Tibial nerve (tissue), 4 donors: ENCODE measurements at places on chromosomes 2 and 18. TPM values are rescaled to one million over a fixed set of nuclear protein-coding genes. Genes with fewer than 3 reads are reported as not detected.

DNA sequence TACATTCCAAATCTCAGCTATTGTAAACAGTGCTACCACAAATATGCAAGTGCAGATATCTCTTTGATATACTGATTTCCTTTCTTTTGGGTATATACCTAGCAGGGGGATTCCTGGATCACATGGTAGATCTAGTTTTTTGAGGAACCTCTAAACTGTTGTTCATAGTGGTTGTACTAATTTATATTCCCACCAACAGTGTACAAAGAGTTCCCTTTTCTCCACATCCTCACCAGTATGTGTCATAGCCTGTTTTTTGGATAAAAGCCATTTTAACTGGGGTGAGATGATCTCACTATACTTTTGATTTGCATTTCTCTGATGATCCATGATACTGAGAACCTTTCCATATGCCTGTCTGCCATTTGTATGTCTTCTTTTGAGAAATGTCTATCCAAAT lies 6.3 kb upstream of the CCNT2 start:
- no peaks in the 10 kb centered on the region for H3K27me3 ChIP-seq
- no peaks in the 10 kb centered on the region for H3K36me3 ChIP-seq
- no peak overlapping the region for H3K27ac ChIP-seq

- no peaks in the 10 kb centered on the region for H3K27me3 ChIP-seq
- DNase-seq, result no peak
- no peaks in the 10 kb centered on the region for H3K36me3 ChIP-seq
- H3K4me3 ChIP-seq, result no peak overlapping the region
- H3K27ac ChIP-seq, result no peak overlapping the region
Measured at GRCh38 chr18:55635439-55635838, 47.4 kb upstream of the TCF4 start.

GRCh38 chr2:198587240-198587639 lies 782.8 kb downstream of the PLCL1 start:
- H3K27me3 ChIP-seq, result no peaks in the 10 kb centered on the region
- H3K4me1 ChIP-seq, result no peaks in the 10 kb centered on the region
- no peak overlapping the region for H3K27ac ChIP-seq
- H3K36me3 ChIP-seq, result no peaks in the 10 kb centered on the region
- no peak overlapping the region for H3K4me3 ChIP-seq

The ERFE gene
- total RNA-seq, result not detected

- H3K4me1 ChIP-seq, result peaks cover 8% of the 10 kb centered on the region
Measured at GRCh38 chr2:201880993-201881611, 74.8 kb downstream of the CDK15 start.

GRCh38 chr2:127400897-127401756 lies 13.4 kb upstream of the MAP3K2 start:
- H3K4me1 ChIP-seq, result no peaks in the 10 kb centered on the region
- no peak for DNase-seq
- H3K36me3 ChIP-seq, result no peaks in the 10 kb centered on the region
- no peaks in the 10 kb centered on the region for H3K27me3 ChIP-seq
- no peak overlapping the region for H3K4me3 ChIP-seq
